Mesothelial cell of epicardium (in vitro differentiated cells): ENCODE measurements at places on chromosomes 1 and 21.

DNA sequence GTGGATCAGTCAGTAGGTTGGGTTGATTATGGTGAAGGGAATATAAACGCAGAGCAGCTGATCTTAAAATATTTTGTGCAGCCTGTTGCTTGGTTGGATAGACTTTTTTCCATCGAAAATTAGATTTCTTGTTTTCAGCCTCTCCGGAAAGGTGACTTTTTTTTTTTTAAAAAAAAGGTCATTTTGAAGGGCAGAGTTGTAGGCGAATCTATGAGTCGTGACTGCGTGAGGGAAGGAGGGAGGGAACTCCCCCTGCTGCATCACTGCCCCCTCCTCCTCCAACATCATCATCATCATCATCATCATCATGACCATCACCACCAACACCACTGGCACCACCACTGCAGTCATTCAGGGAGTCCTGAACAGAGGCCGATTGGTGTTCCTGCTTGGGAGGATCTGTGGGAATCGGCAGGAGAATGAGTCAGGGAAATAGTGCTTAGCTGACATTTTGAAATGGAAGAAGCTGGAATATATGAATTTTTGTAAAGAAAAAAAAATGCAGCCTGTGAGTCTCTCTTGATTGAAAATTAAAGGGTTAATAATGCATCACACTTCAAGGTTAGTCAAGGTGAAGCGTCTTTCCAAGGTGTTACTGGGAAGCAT, 1.2 kb downstream of the ATP1B1 start:
- DNase-seq = no peak

DNA sequence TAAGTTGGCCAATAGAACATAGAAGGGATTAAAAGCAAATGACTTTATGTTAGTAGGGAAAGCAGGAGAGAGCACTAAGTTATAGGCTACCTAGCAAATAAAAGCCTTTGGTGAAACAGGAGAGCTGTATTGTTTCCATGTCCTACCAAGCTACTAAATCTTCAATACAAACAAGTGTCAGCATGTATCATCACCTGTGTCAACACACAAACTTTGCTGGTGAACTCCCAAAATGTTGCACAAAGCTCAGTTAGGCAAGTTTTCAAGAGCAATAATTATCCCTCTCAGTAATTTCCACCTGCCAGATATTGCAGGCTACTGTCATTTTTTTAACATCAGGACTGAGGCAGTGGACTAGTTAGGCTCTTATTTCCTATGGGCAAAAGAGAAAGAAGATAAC, 77.7 kb upstream of the ADAM30 start:
- no peak for DNase-seq

DNA sequence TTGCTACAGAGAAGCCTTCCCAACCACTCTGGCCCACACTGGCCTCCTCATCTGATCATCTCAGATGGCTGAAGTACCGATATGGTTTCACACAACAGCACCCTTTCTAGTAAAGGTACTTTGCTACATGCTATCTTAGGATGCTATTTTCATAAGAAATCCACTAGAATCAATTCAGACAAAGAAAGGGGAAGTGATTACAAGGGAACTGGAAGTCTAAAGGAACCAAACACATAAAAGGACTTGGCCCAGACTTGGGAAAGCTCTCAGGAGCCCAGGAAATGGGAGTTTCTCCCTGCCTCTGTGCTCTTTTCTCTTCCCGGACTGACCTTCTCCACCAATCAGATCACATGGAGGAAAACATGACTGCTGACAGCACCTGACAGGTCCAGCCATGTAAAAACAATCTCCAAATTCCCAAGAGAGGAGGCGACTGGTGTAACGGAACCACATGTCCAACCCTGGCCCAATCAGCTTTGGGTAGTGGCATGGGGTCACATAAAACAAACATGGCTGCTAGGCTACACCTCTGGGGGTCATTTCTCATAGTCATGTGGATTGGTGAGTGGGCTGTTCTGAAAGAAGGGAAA, 12.7 kb upstream of the FOXE3 start:
- no peak for DNase-seq

- DNase-seq = no peak
Measured at GRCh38 chr1:226051365-226051764, 11.2 kb upstream of the H3-3A start.

DNA sequence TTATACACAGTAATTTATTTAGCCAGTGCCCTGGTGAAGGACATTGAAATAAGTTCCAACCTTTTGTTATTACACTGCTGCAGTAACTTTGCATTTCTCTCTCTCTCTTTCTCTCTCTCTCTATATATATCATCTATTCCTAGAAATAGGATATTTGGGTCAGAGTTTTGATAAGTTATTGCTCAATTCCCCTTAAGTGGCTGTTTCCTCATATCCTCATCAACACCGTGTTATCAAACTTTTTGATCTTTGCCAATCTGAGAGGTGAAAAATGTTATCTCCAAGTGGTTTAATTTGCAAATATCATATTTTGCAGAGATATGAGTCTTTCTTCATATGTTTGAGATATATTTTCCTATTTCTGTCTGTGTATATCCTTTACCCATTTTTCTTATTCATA, 1.6 kb upstream of the SRSF4 start:
- no peak for DNase-seq
